T-helper 2 cell (primary cell): ENCODE measurements at places on chromosomes 7 and 10.

GRCh38 chr10:125565046-125565445, 117.9 kb downstream of the TEX36 start:
- no peak for DNase-seq

- no peak for DNase-seq
Measured at GRCh38 chr10:118850418-118851061, 95.8 kb upstream of the CACUL1 start.

DNA sequence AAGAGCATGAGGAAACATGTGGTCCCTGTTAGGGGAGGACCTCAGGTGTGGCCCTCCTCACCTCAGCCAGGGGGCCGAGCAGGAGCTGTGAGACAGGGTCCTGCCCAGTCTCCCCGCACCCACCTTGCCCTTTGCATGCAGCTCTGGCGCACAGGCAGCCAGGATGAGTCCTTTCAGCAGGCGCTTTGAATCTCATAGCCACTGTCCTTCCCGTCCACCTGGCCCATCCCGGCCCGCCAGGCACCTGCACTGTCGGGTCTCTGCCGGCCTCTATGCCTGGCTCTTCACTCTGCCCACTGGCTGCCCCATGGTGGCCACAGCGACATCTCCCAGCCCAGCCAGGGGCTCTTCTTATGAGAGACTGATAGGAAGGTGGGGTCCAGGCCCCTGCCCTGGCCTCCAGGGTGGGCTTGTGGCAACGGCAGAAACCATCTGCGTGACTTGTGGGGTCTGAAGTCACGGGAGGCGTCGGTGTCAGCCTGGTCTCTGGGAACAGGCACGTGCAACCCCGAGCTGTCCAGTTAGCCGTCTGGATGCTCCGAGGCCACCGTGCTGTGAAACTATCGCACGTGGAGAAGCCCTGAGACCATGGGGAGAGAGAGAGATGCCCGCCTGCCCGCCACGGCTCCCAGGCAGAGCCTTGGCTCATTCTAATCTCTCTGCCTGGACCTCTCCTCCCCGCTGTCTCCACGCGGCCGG, 37.4 kb downstream of the FOXL3 start:
- no peak for DNase-seq

GRCh38 chr7:33674804-33675411, 230.4 kb upstream of the BMPER start:
- DNase-seq, result no peak

DNA sequence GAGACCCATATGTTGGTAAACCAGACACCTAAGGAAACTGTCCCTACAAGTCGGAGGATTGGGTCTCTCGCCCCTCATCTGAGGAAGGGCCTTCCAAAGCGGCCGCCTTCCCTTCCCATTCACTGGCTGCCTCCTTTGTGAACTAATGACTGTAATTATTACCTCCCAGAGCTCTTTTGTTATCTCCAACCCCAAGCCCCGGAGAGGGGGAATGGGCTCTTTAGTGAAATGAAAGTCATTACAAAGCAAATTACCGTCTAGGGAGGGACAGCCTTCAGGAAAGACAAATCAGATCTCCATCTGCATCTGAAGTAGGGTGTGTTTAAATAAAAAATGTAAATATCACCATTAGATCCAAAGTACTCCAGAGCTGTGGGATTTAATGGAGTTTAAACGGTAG, 2.6 kb upstream of the GAD2 start:
- DNase-seq, result no peak

- DNase-seq, result no peak
Measured at GRCh38 chr10:78890506-78890905, 178.3 kb upstream of the ZMIZ1 start.

DNA sequence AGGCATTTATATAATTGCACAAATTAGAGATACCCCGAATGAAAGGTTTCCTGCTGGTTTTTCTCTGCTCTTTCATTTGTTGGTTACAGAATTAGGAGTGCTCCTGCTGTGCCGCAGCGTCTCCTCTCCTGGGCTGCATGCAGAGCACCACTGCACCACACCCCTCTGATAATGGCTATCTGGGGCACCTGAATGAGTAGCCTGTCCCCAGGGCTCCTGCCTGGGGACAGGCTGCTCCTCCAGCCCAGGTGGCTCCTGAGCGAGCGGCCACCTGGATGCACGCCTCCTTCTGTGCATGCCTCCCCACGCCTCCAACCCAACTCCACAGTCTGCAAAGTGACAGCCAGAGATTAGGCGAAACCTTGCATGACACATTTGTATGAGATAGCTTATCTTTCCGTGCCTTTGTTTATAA, 242.6 kb upstream of the FZD8 start:
- no peak for DNase-seq

DNA sequence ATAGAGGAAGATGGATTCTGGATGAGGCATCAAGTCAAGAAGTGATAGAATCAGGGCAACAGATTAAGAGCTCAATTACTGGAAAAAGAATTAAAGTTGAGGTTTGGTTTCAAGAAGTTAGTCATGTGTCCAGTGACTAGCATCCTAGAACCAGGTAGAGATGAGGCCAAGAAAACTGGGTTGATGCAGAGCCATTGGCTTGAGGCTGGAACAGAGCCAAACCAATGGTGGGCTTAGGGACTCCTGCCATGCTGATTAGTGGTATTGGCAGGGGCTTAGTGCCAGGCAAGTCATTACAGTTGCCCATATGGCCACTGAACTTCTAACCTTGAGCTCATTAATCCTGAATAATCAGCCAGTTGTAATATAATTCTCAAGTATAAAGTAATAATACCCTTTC, 18.5 kb downstream of the ZNF277 start:
- no peak for DNase-seq

GRCh38 chr10:4768416-4768815, 57.6 kb upstream of the AKR1E2 start:
- DNase-seq, result no peak

- DNase-seq, result no peak
Measured at GRCh38 chr10:112689327-112690072, 242.5 kb downstream of the VTI1A start.

- DNase-seq, result no peak
Measured at GRCh38 chr10:112580267-112580666, 133.3 kb downstream of the VTI1A start.

- no peak for DNase-seq
Measured at GRCh38 chr7:10718768-10719167, 254.9 kb upstream of the PHF14 start.

DNA sequence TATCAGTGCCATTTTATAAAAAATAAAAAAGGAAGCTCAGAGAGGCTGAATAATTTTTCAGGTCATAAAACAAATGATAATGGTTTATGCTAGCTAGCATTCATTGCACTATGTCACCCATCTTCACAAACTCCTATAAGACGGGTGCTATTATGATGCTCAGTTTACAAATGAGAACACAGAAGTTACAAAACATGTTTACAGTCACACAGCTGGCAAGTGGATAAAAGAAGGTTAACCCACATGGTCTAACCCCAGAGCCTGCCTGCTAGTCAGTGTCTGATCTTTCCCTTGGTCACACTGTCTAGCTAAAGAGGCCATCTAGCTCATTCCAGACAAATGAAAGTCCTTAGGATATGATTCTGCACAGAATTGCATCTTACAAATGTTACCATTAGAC, 39.4 kb downstream of the SLC16A9 start:
- DNase-seq, result no peak

GRCh38 chr10:95335933-95336699, 45.3 kb upstream of the PDLIM1 start:
- DNase-seq, result no peak
